Amygdala (tissue), 56 donors: ENCODE measurements at places on chromosomes 12 and 14.

GRCh38 chr12:74790931-74791330, 253.3 kb downstream of the ATXN7L3B start:
- no peak for DNase-seq

DNA sequence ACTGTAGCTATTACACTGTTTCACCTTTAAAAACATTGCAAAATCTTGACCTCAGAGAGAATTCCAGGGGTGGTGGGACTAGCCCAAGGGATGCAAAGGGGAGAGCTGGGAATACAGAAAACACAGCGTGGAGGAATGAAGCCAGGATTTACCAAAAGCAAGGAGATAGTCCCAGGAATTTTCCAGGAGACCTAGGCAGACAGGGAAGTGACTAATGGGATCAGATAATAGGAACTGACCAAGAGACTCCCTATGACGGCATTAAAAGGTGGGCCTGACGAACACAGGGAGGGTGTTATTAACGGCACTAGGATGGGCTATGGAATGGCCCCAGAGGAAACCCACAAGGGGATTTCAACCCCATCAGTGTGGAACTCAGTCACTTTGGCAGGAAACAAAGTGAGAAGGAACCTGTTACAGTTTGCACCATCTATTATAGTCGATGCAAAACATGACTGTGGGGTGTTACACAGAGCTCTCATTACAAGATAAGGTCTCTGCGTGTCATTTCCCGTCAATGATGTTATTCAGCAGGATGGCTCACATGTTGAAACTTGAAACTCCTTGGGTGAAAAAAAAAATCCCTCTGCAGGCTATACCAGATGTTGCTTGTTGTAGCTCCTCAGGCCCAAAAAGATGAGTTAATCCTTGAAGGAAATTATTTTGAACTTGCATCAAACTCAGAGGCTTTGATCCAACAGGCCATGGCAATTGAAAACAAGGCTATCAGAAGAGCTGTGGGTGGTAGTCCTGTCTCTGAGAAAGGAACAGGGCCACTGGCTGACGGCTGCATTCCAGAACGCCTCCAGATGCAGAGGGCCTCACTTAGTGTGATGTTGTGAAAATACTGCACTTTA, 58.7 kb downstream of the DRAM1 start:
- no peak for DNase-seq

- DNase-seq, result no peak
These were observed 52.5 kb upstream of the RBM19 start for GRCh38 chr12:114018669-114019068.

- DNase-seq, result no peak
These were observed 14.0 kb upstream of the MUCL1 start for GRCh38 chr12:54840244-54840865.

GRCh38 chr12:117228239-117228638, 38.0 kb upstream of the FBXO21 start:
- no peak for DNase-seq

DNA sequence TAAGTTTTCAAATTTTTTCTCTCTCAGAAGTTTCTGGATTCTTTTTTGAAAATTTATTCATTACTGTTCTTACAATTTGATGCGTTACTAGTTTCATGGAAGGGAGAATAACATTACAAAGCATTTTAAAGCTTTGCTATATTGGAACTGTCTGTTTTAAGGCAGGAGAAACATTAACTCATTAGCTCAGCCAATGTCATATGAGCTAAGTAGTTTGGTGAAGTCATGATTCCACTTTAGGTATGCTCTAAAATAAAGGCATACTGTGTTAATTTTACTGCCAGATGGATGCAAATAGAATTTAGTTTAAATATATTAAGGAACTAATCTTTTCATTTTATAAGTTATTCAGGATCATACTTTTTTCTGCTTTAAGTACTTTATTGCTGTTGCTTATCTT, 46.0 kb downstream of the ARID2 start:
- no peak for DNase-seq

DNA sequence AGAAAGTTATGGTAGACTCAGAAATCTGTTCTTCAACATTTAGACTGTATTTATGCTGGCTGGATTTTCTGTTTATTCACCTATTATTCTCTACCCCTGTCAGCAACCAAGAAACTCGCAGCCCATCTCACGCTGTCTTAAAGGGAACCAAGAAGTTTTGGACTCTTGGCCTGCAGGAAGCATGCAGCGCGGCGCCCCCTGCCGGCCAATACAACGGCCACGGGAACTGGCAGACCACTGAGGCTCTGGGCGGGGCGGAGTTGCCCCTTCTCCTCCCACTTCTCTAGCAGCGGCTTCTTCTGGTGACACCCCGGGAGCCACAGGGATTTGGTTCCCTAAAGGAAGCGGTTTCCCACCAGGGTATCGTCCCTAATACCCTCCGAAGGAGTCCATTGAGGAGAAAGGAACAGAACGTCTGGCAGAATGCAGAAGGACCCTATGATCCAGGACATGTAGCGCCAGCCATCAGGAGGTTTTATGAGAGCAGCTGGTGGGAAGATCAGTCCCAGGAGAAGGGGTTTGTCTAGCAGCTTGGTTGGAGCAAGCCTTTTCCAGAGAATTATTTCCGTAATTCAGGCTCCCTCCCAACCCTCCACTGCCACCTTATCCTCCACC, 21.0 kb upstream of the RNASE2 start:
- no peak for DNase-seq

DNA sequence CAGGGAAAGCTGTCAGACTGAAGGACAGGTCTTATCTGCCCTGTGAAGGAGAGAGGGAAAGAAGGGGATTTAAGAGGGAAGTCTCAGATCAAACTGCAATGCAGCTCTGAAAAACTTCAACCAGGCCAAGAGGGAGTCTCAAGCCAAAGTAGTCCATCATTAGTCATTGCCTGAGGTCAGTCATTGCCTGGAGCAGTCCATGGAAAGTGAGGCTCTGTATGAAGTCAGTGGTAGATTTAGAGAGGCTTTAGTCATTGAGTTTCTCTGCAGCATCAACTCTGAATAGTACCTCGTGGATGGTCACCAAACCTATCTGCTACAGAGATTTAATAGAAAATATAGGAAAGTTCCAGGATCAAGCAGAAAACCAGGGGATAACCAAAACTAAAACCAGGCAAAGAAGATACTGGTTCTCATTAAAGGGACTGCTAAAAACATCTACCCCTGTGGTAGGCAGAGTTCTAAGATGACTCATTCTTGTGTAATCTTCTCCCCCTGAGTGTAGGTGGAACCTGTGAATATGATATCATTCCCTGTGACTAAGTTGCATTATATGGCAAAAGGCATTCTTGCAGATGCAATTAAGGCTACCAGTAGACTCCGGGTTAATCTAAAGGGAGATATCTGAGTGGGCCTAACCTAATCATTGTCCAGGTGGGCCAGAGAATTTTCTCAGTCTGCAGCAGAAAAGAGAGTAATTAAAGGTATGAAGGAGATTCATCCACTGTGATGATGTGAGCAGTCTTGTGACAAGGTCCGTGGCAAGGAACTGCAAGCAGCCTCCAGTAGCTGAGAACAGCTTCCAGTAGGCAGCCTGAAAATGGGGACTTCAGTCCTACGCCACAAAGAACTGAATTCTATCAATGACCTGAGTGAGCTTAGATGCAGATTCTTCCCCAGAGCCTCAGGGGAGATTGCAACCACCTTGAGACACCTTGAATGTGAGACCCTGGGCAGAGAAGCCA, 123.1 kb downstream of the GALC start:
- no peak for DNase-seq

GRCh38 chr12:16384732-16385131, 37.3 kb downstream of the MGST1 start:
- no peak for DNase-seq

GRCh38 chr14:70770490-70770889, 38.8 kb downstream of the MAP3K9 start:
- DNase-seq, result no peak

- DNase-seq, result no peak
These were observed 177.1 kb downstream of the RMST start for GRCh38 chr12:97639702-97640101.

DNA sequence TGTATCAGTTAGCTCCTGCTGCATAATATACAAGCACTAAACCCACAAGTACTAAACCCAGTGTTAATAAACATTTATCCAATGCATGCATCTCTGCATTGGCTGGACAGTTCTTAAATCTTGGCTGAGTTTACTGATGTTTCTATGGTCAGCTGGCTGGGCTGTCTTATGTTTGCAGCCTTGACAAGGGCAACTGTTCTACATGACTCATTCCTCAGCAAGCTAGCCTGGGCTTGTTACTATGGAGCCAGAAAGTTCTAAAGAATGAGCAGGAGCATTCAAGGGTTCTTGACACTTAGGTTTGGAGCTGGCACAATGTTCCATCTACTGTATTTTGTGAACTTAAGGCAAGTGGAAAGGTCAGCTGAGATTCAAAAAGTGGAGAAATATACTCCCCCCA, 199.1 kb downstream of the GLT1D1 start:
- no peak for DNase-seq

DNA sequence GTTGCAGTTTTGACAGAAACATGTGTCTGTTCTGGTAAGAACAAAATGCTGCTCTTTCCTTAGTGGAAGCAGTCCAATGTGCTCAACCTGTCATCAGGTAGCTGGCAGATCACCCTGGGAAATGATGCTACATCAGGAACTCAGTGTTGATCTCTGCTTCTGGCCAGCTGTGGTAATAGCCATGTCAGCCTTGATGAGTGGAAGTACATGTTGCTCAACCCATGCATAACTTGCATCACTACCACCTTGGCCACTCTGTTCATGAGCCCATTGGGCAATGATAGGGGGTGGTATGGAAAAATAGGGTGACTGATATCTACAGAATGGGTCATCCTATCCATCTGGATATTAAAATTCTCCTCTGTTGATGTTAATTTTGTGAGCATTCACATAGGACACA, 411.0 kb downstream of the C12orf50 start:
- no peak for DNase-seq

DNA sequence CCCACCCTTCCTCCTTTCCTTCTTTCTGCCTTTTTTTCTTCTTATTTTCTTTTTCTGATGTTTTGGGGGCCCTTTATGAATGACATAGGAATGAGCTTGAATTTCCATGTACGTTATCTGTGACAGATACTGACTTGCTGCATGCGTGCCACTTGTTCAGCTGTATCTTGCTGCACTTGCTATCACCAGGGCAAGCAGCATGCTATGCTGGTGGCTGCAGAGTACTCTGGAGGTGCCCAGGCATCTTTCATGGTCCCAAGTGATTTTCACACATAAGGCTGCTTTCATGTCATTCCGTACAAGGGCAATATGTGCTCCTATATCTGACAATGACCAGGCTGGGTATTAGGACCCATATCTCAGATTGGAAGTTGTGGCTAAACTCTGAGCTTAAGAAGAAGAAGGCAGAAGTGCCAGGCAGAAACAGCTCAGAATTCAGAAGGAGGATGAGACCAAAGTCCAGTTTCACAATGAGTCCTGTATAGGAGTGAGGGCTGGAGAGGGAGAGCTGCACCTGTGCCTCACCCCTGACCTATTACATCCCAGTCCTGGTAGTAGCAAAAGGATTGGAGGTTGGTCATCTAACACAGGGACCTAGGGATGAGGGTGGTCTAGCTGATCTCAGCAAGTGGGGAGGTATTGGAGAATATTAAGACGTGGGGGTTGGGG, 299.0 kb upstream of the DDHD1 start:
- DNase-seq, result no peak

DNA sequence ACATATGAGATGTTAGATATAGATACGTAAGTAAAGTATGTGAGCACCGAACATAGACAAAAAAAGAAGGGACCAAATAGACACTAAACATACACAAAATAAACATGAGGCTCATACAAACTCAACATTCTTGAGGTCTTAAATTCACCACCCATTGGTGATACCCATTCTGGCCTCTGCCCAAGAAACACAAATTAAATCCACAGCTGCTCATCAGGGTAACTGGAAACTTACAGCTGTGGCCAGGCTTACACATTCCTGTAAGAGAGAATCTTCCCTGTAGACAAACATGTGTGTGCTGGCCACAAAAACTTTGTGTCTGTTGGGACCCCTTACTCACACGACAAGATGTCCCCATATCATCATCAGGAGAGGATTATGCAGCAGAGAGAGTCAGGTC, 22.4 kb downstream of the MAGOHB start:
- DNase-seq, result no peak

DNA sequence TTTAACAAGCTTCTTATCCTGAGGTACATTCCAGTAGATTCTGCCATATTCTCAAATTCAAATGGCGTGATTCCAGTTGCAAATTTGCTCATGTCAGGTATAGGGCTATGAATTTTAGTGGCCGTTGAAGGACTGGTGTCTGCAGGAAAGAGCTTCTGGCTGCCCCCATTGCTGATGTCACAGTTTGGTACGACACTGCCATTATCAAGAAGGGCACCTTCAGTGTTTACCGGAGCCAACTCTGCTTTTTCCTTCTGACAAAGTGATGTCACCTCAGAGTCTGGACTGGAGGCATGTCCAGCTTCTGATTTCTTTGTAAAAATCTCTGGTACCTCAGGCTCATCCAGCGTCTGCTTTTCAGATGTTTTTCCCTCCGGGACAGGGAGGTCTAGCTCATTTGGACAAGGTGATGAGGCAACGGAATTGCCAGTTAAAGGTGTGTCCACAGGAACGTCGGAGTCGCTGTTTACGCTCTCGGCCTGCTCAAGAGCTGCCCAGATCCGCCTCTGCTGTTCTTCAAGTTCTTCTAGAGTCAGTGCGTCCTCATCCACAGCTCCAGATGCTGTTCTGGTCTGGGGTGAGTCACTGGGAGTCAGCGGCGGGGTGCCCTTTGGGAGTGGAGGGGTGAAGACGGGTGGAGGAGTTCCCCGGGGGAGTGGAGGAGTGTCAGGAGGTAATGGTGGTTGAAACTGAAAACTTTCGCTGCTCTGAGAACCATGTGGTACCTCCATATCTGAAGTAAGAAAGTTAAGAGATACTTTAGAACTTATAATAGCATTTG, 27.0 kb downstream of the ZCCHC8 start:
- DNase-seq, result no peak

DNA sequence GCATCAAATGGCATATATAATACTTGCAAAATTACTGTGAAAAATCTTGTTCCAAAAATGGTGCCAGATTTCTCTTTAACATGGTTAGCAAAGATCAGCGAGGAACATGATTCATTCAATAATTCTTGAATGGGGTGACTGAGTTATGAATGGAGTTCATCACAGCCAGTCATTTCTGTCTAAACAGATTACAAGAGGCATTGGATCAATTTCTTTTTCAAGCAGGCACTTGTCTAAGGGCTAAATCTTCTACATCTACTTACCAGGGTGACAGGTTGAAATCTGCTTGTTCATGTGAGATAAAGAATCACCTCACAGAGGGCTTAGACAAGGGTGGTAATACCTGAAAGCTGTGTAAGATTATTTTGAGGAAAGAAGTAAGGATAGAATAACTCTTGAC, 247.7 kb downstream of the ATP23 start:
- no peak for DNase-seq

DNA sequence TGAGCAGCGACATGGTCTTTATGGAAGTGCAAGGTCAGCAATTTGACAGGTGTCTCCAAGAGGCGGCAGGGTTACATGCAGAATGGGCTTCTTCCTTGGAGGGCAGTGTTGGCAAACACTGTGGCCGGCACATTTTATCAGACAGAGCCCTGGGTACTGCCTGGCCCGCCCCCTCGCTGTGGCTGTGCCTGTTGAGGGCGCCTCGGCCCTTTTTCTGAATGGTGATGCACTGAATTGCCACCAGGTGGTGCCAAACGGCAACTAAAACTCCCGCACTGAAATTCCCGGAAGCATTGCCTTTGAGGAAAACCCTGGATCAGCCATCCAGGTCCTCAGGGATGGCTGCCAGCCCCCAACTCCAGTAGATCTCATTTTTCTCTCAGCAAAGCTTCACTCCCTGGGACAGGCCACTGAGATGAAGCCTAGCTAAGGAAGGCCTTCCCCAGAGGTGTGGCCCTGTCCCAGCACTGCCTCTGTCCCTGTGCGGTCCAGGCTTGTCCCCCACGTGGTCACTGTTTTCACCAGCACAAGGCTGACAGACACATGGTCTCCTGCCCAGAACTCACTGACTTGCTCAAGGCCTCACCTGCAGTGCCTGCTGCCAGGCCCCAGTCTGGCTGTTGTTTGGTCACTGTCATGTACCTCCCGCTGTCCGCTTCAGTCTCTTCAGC, 73.6 kb downstream of the TESC start:
- DNase-seq, result no peak
